Foreskin melanocyte (primary cell): ENCODE measurements at places on chromosomes 6 and 20.

GRCh38 chr20:61352346-61353260 is 100.5 kb downstream of the CDH4 start:
- no peak for DNase-seq

DNA sequence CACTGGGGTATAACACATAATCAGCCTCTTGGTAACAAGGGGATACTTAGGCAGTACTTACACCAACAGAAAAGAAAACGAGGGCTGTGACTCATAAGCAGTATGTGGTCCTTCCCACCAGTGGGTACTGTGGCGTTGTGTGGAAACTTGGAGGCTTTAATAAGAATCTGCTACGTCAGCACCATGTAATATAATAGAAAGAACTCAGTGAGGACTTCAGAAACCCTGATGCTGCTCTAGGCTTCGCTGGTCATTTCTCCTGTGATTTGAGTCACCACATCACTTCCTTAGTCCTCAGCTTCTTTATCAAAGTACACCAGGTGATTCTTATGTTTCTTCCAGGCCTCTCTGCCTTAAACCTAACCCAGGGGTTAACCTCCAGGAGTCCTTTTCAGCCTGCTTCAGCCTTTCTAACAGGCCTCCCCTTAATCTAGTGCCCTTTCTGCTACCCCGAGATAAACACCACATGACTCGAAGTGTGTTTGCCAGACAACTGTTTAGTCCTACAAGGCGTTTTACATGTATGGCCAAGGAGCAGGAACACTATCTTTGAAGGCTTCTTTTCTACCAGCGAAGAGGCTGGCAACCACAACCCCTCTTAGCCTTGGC is 68.5 kb downstream of the FYN start:
- peak; percentile 85 for DNase-seq

DNA sequence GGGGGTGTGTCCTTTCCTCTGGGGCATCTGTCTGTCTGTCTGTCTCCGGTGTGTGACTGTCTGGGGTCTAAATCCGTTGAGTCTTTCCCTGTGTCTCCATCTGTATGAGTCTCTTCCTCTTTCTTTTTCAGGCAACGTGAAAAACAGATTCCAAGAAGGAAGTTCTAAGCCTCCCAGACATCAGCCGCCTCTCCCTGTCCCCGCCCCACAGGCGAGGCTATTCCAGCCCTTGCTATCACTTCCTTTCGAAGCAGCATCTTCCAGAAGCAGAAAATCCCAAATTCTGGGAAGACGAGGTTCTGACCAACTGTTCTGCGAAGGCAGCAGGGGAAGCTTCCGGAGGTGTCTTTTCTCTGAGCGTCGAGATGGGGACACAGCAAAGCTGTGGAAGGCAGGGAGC is 34.0 kb downstream of the PMEPA1 start:
- DNase-seq: no peak

DNA sequence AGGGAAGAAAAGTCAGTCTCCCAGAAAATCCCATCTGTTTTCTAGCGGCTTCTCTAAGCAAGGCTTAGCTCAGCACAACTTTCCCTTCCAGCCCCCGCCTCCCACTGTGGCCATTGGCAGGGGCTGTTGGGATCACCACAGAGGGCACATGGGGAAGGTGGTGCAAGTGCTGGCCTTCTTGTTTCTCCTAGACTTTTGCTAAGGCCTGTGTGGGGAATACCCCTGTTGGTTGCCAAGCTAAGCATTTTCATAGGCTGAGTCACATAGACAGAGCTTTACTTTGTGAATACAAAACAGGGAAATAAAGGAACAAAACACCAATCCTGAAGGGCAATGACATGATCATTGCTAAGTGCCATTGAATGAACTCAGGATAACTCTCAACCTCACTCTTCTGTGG is 32.4 kb upstream of the TIAM2 start:
- DNase-seq: peak; percentile 2

DNA sequence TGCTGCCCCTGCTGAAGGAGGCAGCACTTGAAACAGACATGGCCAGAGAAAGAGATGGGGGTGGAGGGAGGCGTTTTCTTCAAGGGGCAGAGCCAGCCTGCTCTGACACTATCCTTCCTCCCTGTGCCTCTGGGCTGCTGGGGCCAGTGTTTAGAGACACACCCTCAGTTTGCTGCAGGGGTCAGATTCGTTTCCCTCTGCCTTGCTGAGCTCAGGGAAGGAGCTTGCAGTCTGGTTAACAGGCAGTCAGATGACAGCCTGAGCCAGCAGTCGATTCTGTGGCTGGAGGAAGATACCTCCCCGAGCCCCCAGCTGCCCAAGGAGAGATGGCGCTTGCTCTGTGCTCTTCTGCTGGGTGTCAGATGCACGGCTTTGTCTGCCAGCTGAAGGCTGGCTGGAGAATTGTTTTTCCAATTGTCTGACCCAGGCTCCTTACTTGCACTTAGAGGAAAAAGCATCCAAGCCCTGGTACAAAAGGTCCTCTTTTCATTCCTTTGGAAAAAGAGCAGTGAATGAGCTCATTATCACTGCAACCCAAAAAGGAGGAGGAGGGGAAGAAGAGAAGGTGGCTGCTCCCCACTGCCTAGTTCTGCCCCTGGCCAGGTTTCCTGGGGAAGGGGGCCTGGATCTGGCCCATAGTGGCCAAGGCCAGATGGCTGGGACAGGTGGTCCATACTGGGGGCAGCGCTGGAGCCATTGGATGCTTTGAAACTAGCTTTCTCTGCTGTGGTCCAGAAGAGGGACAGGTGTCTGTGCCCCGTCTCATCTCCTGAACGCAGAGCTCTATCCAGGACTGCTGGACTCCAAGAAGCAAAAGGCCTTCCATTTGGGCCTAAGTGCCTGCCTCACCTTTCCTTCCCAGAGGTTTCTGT is 88.2 kb downstream of the TCP11 start:
- DNase-seq: peak; percentile 65

GRCh38 chr6:78770765-78771164 is 96.6 kb upstream of the IRAK1BP1 start:
- DNase-seq: no peak

DNA sequence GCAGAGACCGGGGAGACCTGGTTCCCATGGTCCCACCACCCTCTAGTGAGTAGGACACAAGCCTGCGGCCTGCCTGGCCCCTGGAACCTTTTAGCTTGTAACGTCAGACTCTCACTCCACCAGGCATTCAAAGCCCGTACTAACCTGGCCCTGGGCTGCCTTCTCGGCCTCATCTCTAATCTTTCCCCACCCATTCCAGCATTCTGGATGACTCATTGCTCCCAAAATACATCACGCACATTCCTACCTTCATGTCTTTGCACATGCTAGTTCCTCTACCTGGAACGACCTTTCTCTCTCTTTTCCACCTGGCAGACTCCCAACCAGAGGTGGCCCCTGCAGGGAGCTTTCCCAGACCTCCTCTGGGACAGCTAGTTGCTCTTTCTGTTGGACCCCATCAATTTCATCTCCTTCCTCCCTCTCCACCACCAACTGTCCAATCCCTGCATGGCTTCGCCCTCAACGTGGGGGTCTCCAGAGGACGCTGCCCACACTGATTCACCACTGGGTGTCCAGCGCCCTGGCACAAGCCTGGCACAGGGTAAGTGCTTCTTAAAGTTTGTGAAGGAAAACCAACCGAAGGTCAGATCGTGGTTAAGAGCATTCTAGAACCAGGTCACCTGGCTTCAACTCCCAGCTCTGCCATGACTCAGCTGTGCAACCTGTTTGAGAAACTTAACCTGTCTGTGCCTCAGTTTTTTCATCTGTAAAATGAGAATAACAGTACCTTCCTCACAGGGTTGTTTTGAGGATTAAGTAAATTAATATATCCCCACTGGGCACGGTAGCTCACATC is 35.2 kb downstream of the JPH2 start:
- no peak for DNase-seq

DNA sequence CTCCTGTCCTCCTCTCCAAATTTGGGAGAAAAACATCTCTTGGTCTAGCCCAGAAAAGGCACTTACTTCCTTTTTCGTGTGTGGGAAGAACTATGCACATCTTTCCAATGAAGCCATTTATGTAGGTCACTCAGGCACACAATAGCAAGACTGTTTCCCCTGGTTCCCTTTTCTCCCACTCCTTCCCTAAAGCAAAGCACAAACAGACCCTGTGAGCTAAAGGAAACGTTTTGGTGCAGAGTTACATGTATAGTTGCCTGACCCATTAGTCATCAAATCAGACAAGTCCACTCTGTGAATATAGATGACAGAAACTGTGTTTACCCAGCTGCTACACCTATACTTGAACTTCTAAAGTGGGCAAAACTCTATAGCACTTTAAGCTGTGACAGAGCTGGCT is 474.6 kb downstream of the COL12A1 start:
- peak; percentile 94 for DNase-seq

- DNase-seq: no peak
These were observed 6.9 kb downstream of the ENPP3 start for GRCh38 chr6:131643855-131644460.

GRCh38 chr6:35318196-35319171 is 20.9 kb downstream of the DEF6 start:
- no peak for DNase-seq

DNA sequence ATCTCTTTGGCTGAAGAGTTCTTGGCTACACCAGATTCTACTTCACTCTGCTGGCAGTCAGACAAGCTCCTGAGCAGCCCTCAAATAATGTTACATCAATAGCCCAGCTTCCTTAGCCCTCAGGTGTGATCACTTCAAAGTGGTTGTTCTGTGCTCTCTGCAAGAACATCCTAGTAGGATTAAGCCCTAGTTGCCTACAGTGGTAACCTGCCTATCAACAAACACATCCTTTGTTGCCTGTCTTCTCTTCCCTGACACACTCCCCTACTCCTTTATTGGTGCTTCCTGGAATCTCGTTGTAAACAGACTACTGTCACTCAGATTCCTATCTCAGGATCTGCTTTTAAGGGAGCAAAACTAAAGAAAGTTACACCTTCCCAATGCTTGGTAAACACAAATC is 45.1 kb upstream of the TASP1 start:
- no peak for DNase-seq

DNA sequence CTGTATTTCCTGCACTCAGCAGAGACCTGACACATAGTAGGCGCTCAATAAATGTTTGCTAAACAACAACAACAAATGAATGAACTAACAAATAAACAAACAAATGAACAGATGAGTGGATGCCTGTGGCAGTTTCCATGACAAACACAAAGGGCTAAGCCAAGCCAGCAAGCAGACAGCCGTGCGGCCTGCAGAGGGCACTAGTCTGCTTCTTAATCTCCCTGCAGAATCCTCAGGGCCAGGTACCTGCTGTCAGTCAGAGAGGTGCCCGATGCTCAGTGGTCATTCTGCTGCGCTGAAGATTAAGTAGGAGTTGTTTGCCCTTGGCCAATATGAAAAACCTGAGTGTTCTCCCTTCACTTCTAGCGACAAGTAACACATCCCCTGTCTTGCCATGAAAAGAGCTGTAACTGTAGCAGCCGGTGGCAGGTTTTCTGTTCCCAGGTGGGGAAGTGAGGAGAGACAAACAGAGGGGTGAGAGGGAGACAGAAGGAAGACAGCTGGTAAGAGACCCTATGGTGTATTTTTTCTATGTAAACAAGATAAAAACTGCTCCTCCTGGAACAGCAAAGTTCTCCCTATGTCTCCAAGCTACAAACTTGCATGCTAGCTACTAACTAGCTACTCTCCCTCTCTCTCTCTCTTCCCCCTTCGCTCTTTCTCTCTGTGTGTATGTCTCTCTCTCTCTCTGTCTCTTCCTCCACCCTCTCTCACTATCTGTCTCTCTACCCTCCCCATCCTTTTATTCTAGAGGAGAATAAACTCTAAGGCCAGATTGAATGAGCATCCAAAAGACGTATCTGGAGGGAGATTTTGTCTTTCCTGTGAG is at the start of gene MC3R:
Gene MC3R (plus strand): TSS at position 779 of the 829 bp plus-strand sequence. CDS start 112 bp downstream, outside the sequence.
- peak; percentile 37 for DNase-seq

DNA sequence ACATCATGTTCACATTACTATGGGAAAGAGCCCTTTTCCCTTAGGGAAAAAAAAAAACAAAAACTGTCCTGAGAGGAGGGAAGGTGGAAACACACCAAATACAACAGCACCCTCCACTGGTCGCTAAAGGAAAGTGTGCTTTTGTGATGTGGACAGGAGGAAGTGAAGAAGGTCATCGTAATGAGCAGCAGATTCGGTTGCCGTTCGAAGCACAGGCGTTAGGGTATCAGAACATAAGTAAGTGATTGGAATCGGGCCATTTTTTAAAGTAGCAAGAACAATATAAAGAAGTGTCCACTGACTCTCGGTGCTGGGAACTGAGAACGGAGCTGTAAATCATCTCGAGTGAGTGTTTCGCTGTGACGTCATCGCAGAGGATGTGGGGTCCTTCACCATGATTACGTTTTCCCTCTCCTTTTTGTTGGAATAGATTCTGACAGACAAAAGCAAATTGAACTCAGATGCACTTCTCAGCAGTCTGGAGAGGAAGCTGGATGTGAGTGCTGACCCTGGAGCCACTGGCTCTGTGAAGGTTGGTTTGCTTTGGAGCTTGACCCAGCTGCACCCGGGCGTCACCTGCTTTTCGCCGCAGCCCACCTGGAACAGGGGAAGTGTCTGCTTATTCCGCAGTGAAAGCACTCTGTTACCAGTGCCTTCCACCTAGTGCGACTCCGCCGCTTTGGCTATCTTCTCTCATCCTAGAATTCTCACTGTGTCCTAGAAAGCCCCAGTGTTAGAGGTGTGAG is 203.6 kb upstream of the GMDS start:
- peak; percentile 60 for DNase-seq

GRCh38 chr6:15945593-15946159 is 183.2 kb upstream of the MYLIP start:
- DNase-seq: no peak

DNA sequence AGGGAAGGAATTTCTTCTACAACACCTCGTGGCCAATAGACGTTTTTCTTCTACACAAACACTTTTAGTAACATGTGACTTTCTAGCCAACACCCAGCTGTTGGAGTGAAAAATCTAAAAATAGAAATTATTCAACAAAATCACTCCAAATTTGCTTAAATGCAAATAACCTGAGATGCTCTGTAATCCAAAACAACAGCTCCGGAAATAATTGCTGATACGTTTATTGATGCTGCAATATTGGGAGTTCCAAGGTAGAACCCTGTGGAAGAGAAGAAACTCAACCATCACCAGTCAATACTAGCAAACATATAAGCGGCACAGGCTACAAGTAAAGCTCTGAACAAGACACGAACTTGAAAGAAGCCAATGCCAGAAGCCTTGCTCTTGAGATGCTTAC is 230.6 kb downstream of the ALDH8A1 start:
- no peak for DNase-seq

- peak; percentile 7 for DNase-seq
These were observed 71.9 kb upstream of the CNR1 start for GRCh38 chr6:88238065-88238464.

DNA sequence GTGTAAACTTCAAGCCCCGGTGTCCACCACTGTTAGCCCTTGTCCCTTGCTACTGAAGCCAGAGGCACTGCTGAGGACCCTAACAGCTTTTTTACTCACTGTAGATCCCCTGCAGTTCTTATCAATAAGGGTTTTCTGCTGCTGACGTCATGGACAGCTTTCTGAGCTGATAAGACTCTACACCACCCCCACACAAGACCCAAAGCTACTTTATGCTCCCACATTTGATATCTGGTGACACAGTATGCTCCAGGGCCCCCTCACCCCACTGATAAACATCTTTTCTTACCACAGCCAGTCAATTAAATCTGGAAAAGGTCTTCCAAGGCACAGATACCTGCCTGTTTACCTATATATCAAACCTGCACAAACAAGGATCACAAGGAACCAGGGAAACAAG is 65.3 kb downstream of the NUS1 start:
- DNase-seq: no peak
